ENCODE measurements at places on chromosomes 1 and 21. TPM values are rescaled to one million over a fixed set of nuclear protein-coding genes. Genes with fewer than 3 reads are reported as not detected.

Gene JAK1
- 87.2 TPM for total RNA-seq

Gene MPL
- total RNA-seq, result not detected

Gene KRTAP19-1
- not detected for total RNA-seq

Gene FCRL5
- total RNA-seq, result not detected

Gene RNF187
- 55.0 TPM for total RNA-seq

Gene OR2G6
- total RNA-seq, result not detected

Gene HLX
- total RNA-seq, result 4.7 TPM

Gene ALX3
- total RNA-seq, result not detected

Gene HAO2
- not detected for total RNA-seq

Gene LMO4
- 52.2 TPM for total RNA-seq

Gene AKT3
- 23.3 TPM for total RNA-seq

Gene C1orf87
- total RNA-seq, result not detected

Gene ATP6V1G3
- not detected for total RNA-seq

Gene RAB7B
- total RNA-seq, result 13.6 TPM
